ENCODE measurements at places on chromosomes 6 and 20.

DNA sequence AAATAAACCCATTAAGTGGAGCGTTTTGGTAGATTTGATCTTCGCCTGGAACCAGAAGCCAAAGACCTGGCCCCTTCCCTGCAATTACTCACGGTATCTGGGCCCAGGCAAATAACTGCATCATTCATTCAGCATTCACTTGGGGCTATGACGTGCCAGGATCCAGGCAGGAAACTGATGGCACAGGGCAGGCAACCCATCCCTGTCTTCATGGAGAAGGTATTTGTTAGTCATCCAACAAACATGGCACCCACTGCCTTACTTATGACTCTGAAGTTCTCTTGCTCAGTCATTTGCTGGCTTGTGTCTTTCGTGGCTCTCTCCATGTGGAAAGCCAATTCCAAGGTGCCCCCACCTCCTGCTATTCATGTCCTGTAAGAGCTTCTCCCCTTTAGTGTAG lies 232.4 kb downstream of the BMP7 start:
- no peak for DNase-seq

GRCh38 chr6:133623065-133623464 lies 265.8 kb upstream of the TCF21 start:
- DNase-seq = no peak

GRCh38 chr20:60453388-60454246 lies 495.4 kb downstream of the CDH26 start:
- DNase-seq = peak; percentile 14

DNA sequence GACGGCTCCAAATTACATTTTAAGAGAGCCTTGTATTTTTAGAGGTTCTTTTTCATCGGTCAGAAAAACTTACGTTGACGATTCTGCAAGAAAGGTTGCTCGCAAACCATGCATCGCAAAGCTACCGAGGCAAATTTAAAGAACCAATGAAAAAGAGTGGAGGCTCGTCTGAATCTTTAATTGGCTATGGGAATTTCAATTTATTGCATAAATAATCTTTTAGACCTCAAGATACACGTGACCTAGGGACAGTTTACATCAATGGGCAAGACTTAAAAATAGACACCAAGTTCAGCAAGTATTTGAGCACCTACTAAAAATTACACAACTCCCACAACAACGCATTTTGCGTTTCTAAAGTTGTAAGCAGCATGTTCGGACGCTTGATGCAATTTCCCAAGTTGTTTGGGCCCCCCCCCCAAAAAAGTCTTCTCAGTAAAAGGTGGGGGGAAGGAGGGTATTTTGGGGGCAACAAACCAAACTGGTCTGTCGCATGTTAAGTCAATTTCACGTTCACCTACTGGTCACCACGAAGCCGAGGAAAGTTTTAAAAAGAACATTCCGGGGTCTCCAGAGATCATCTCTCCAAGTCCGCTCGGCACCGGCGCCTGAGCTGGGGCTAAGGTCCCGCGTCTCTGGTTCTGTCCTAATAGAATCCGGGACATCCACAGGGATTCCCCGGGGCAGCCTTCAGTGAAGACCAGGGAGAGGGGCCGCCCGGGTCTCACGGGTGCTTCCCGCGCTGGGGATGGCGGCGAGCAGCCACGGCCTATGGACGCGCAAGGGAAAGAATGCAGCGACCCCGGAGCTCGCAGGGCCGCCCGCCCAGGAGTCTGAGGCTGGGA lies 851 bp downstream of the SNX5 start:
- DNase-seq = no peak

DNA sequence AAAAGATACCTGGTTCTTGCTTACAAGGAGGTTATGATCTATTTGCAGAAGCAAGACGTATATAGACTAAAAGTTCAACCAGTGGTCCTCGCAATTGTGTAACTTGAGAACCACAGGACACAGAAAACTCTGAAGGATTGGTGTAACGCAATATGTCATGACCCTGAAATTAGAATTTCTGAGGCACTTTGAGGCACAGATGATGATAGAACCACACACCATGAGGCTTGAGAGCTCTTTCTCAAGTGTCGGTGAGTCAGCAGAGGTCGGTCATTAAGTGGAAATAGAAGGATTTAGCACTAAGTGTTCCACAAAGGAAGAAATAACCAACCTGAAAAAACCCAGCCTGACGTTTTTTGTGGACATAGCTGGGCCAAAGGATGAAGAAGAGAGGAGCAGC lies 15.3 kb upstream of the CCN2 start:
- no peak for DNase-seq

GRCh38 chr6:54291146-54291545 lies 17.1 kb upstream of the TINAG start:
- no peak for DNase-seq

GRCh38 chr6:118580585-118581419 lies 32.7 kb downstream of the PLN start:
- DNase-seq = peak; percentile 44

DNA sequence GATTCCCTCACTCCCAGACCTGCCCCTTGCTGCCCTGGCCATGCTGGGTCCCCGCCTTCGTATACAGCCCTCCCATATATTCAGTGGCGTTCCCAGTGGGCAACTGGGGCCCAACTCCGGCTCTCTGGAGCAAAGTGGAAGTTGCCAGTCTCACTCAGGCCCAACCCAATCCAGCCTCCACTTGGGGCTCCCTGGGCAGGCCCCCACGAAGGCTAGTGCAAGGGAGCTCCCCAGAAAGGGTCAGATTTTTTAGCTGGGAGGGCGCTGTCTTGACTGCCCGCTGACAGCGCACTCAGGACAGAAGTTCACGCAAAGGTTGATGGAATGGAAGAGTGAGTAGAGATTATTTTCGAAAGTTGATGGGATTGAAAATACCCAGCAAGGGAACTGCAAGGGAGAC lies 5.9 kb downstream of the TP53TG5 start:
- no peak for DNase-seq

Measured in SHP77 (cell line).